M059J (cell line): ENCODE measurements at places on chromosomes 5 and 9. TPM values are rescaled to one million over a fixed set of nuclear protein-coding genes. Genes with fewer than 3 reads are reported as not detected.

SMIM27 gene
- 6.5 and 13.4 TPM in 2 replicates for total RNA-seq

COL15A1 gene
- 2.9 and 4.2 TPM in 2 replicates for total RNA-seq

PDGFRB gene
- total RNA-seq: 23.5 and 44.4 TPM in 2 replicates

IL5 gene
- total RNA-seq: not detected in 2 replicates

CCL21 gene
- not detected in 2 replicates for total RNA-seq

NR6A1 gene
- total RNA-seq: 1.4 and 2.4 TPM in 2 replicates

C5orf34 gene
- total RNA-seq: 12.6 and 15.5 TPM in 2 replicates

- DNase-seq: no peak
These were observed 7.9 kb upstream of the OXCT1 start for GRCh38 chr5:41878173-41878572.

DNA sequence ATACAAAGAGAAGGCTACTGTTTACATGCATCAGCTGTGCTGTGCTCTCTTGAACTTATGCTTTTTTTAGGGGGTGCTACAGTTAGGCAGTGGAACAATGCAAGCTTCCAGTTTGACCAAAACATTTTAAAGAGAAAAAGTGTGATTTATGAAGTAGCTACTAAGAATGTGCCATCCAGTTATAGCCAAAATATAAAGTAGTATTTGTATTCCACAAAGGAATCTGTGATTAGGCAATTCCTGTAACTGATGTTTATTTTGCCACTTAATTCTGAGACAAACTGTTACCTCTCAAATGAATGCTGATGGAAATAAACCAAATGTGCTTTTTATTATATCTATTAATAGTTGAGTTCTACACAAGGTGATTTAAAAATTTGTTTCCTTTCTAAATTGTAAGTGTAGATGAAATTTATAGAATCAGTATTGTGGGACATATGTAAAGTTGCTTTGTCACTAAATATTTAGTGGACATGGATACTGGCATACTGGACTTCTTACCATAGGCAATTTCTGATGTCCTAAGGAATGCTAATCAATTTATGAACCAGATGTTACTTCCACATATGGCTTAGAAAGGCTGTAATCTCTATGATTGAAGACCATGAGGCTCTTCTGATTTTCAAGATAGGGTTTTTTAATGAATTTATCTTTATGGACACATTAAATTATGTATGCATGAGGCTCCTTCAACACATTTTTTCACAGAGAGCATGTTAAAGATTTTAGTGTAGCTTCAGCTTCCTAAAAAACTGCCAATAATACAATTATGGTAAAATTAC is 410.2 kb downstream of the PRR16 start:
- DNase-seq: no peak

DNA sequence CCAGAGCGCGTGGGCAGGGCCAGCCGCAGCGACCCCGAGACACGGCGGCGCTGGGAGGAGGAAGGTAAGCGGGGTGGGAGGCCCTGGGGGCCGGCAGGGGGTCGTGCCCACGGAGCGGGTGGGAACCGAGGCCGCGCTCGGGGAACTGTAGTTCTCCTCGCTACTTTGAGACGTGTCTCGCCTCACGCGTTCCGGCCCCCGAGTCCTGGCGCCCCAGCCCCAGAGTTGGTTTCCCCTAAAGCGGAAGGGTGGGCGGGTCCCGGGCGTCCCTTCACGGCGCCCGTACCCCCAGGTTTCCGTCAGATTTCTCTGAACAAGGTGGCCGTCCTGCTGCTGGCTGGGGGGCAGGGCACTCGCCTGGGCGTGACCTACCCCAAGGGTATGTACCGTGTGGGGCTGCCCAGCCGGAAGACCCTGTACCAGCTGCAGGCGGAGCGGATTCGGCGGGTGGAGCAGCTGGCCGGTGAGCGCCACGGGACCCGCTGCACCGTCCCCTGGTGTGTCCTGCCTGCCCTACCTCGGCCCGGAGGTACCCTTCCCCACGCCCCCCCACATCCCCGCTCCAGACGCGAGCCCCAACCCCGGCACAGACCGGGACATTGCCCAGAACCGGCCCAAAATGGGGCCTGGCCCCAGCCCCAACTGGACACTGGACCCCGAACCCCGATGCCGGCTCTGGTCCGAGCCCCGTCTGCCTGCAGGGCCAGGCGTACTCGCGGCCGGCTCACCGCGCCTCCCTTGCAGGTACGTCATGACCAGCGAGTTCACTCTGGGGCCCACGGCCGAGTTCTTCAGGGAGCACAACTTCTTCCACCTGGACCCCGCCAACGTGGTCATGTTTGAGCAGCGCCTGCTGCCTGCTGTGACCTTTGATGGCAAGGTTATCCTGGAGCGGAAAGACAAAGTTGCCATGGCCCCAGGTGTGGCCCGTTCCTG is 709 bp downstream of the UAP1L1 start:
- no peak for DNase-seq

DNA sequence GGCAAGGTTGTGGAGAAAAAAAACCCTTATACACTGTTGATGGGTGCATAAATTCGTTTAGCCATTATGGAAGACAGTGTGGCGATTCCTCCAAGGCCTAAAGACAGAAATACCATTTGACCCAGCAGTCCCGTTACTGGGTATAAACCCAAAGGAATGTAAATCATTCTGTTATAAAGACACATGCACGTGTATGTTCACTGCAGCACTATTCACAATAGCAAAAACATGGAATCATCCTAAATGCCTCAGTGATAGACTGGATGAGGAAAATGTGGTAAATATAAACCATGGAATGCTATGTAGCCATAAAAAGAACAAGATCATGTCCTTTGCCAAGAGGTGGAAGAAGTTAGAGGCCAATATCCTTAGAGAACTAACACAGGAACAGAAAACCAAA is 119.9 kb upstream of the PRR16 start:
- DNase-seq: no peak

DNA sequence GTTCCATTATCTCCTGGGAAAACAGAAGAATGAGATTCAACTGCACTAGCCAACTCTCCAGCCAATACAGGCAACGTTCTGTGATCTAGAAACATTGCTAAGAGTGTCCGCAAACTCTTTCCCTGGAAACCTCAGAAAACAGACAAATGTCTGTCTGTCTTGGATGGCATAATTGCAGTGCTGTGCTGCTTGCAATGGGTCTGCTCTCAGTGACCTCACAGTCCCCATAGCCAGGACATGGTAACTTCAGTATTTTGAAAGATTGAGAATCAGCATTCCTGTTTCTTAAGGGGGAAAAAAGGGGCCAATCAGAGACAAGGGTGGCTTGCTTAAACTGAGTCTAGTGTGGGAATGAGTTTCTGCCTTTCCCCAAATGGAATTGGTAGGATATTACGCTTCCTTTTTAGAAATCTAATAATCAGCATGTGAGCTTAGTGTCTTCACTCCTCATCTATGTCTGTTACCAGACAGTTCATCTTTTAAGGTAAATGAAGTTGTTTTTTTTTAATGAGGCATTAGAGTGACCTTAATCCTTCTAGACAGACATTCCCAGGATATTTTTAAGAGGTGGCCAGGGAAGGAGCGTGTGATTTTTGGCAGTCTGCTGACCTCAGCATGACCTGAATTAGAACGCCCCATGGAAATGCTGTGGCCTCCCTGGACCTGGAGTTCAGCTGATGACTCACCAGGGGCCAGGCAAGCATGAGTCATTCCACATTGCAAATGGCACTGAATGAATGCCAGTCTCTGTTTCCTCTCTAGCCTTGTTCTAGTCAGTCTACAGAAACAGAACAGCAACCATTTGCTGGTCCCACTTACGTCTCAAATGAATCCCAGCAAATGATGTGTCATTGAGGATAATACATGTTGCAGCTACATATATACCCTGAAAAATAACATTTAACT is 210.2 kb upstream of the ACTBL2 start:
- peak; percentile 98 for DNase-seq

- no peak for DNase-seq
These were observed 31.1 kb upstream of the GAS1 start for GRCh38 chr9:86978413-86978812.

- DNase-seq: peak; percentile 65
These were observed 75.7 kb upstream of the GLIS3 start for GRCh38 chr9:4375424-4376200.

DNA sequence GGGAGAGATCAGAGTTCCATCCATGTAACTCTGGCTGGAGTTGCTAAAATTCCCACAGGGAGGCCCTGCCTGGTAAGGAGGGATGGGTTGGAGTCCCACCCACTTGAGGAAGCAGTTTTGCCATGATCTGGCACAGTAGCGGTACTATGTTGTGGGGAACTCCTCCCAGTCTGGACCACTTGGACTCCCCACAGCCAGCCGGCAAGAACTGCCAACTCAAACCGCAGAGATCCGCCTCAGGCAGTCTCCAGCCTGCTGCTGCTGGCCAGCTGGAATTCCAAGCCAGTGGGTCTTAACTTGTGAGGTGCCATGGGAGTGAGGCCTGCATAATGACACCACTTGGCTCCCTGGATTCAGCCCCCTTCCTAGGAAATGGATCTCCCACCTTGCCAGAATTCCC is 151.9 kb downstream of the NDUFS4 start:
- DNase-seq: peak; percentile 90

GRCh38 chr5:124906339-124907097 is 160.1 kb upstream of the ZNF608 start:
- DNase-seq: peak; percentile 83

DNA sequence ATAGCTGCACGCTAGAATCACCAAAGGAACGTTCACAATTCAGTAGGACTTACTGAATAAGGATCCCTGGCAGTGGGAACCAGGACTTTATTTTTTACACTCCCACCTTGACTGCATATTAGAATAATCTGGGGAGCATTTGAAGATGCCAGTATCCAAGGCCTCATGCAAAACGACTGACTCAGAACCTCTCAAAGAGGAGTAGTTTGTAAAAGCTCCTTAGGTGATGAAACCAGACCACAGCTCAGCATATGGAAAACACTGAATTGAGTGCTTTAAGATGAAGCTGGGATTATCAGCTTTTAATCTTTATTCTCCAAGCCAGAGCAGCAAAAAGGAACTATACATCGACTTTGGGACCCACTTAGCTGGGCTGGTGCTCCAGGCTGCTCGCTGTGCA is 288.3 kb downstream of the MLLT3 start:
- DNase-seq: no peak

DNA sequence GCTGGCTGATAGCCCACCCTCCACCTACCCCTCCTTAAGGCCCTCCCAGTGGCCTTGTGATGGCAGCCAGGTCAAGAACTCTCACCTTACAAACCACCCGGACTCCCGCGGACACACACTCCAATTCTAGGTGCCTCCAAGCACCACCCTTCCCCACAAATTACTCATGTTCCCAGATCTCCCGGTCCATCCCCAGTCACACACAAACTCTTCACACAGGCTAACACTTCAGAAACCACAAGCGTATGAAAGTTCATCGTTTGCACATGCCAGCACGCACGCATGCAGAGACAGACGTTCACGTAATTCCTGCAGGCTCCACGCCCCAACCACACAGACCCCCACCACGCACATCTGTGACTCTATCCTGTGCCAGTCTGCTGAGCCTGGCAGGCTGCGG is 18.0 kb downstream of the NR5A1 start:
- DNase-seq: peak; percentile 74

GRCh38 chr9:126611592-126612325 is 2.0 kb upstream of the LMX1B start:
- DNase-seq: peak; percentile 61

DNA sequence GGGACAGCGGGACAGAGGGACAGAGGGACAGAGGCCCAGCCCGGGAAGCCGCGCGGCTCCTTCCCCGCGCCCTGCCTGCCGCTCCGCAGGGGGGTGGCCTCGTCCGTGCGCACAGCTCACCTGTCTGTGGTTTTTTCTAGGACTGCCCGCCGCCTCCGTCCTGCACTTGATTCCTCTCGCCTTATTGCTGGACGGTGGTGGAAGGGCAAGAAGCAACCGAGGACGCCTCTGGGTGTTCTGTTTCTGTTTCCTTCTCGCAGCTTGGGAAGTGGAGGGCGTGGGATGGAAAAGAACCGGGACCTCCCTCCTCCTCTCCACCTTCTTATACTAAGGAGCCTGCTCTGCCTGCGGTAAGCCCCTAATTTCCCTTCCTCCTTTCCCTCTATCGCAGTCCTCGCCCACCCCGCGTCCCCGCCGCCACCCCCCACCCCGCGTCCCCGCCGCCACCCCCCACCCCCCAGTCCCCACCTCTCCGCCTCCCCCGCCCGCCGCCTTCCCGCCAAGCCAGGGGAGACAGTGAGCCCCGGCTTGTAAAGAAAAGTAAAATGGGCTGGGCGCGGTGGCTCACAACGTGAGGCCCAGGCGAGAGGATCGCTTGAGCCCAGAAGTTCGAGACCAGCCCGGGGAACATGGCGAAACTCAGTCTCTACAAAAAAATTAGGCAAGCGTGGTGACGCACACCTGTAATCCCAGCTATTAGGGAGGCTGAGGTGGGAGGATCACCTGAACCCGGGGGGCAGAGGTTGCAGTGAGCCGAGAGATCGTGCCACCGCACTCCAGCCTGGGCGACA is 9.6 kb upstream of the FLT4 start:
- DNase-seq: no peak

- no peak for DNase-seq
These were observed 284.2 kb downstream of the SMARCA2 start for GRCh38 chr9:2299156-2299842.

DNA sequence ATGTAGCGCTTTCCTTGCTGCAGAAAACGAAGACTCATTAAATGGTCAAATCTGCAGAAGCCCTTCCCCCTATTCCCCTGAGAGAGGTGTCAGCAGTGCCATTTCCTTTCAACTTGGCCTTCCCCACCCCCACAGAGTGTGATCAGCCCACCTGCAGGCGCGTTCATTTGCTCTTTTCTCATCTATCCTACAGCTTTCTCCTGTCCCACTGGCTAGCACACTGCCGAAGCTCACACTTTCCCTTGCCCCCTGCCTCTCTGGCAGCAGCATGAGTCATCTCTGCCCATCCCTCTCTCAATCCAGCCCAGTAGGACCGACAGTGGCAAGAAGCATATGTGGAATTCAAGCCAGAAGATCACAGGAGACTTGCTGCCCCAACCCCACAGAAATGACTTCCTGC is 213.8 kb downstream of the FAM114A2 start:
- DNase-seq: peak; percentile 17

DNA sequence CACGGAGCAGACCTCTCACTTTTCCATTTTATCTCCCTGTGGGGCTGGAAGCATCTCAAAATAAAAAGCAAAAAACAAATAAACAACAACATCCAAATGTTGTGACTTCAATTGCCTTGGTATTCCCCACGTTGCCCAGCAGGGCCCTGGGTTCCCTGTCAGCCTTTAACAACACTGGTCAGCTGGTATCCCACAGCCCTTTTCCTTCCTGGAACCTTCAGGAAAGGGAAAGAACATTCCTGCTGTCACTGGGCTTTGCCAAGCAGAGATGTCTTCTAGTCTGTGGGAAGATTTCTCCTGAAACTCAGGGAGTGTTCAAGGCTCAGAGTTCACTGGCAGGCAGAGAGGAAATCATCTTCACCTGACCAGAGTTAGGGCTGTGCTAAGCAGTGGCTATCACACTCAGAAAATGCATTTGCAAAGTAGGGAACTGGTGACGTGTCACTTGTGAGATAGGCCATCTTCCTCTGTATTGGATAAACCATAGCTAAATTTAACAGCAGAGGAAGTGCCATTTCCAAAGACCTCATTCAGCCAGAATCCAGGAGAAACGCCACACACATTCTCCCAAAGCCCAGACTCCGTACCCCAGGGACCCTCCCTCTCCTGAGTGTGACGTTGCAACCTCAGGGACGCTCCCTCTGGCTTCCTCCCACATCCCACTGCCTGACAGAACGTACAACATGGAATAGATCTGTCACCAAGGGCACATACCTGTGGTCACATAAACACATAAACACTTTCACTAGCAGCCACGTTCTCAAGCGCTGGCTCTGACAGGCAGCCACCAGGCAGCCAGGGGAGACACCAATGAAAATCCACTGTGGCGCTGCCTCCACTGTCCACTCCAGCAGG is 274.0 kb upstream of the DAPK1 start:
- DNase-seq: peak; percentile 82

- peak; percentile 51 for DNase-seq
These were observed 76.8 kb downstream of the TMEM167A start for GRCh38 chr5:83000428-83000827.
